Endothelial cell of umbilical vein (primary cell): ENCODE measurements at places on chromosomes 7 and 10. TPM values are rescaled to one million over a fixed set of nuclear protein-coding genes. Genes with fewer than 3 reads are reported as not detected.

The DRGX gene
- total RNA-seq, result not detected in 2 replicates

The PROSER2 gene
- total RNA-seq, result 22.6 and 23.5 TPM in 2 replicates

The LMOD2 gene
- not detected in 2 replicates for total RNA-seq

The NPSR1 gene
- not detected in 2 replicates for total RNA-seq

The CALML5 gene
- total RNA-seq, result not detected in 2 replicates

GRCh38 chr7:54278847-54279246, 263.3 kb upstream of the VSTM2A start:
- H3K27me3 ChIP-seq, result no peaks in the 10 kb centered on the region
- H3K4me3 ChIP-seq, result no peak overlapping the region
- H3K36me3 ChIP-seq, result no peaks in the 10 kb centered on the region
- no peak overlapping the region for H3K27ac ChIP-seq
- no peaks in the 10 kb centered on the region for H3K4me1 ChIP-seq
- no peak for DNase-seq

GRCh38 chr10:14262836-14263425, 67.8 kb downstream of the FRMD4A start:
- peaks cover 9% of the 10 kb centered on the region for H3K27me3 ChIP-seq
- H3K4me1 ChIP-seq, result no peaks in the 10 kb centered on the region
- no peak overlapping the region for H3K27ac ChIP-seq
- H3K4me3 ChIP-seq, result no peak overlapping the region
- no peaks in the 10 kb centered on the region for H3K36me3 ChIP-seq

DNA sequence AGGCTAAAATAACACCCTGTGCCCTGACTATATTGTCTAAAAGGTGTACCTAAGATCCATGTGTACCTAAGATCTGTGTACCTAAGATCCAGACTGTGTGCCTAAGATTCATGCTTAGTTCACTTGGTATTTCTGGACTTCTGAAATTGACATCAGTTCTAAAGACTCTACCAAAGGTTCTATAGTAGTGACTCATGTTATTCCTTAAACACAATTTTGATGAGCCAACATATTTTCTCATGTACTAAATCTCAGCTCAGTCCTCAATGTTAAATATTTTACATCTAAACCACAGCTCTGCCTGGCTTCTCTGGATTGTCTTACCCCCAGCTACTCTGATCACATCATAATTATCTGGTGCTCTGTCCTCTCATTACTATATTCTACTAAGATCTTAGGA, 802.3 kb upstream of the SORCS1 start:
- H3K4me1 ChIP-seq, result no peaks in the 10 kb centered on the region
- H3K27me3 ChIP-seq, result no peaks in the 10 kb centered on the region
- no peak for DNase-seq
- no peaks in the 10 kb centered on the region for H3K36me3 ChIP-seq
- H3K4me3 ChIP-seq, result no peak overlapping the region

DNA sequence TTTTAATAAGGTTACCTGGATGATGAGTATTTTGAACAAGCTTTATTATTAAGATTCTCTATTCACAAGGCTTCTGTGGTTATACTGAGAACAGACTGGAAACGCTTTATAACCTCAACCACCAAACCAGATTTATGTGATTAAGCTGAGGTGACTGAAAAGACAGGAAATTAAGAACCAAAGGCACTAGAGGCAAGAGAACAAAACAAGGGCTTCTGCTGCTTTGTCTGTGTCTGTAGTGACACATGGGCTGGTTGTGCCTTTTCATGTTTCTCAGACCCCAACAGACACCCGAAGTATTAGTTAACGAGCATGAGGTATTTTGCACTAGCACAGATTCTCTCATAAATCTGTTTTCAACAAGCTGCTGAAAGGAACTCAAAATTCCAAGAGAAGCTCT, 64.4 kb downstream of the RAPGEF5 start:
- peaks cover 5% of the 10 kb centered on the region for H3K4me1 ChIP-seq
- no peak overlapping the region for H3K4me3 ChIP-seq
- no peaks in the 10 kb centered on the region for H3K27me3 ChIP-seq
- no peaks in the 10 kb centered on the region for H3K36me3 ChIP-seq
- DNase-seq, result no peak
- H3K27ac ChIP-seq, result no peak overlapping the region

GRCh38 chr10:31090894-31091607, 59.4 kb upstream of the ZNF438 start:
- no peak for DNase-seq
- H3K27me3 ChIP-seq, result no peaks in the 10 kb centered on the region
- H3K27ac ChIP-seq, result no peak overlapping the region
- no peak overlapping the region for H3K4me3 ChIP-seq

- H3K4me3 ChIP-seq, result no peak overlapping the region
- DNase-seq, result no peak
- H3K27me3 ChIP-seq, result no peaks in the 10 kb centered on the region
- H3K27ac ChIP-seq, result no peak overlapping the region
- H3K4me1 ChIP-seq, result no peaks in the 10 kb centered on the region
Observed at GRCh38 chr7:135833642-135834041, 85.0 kb upstream of the FAM180A start.

DNA sequence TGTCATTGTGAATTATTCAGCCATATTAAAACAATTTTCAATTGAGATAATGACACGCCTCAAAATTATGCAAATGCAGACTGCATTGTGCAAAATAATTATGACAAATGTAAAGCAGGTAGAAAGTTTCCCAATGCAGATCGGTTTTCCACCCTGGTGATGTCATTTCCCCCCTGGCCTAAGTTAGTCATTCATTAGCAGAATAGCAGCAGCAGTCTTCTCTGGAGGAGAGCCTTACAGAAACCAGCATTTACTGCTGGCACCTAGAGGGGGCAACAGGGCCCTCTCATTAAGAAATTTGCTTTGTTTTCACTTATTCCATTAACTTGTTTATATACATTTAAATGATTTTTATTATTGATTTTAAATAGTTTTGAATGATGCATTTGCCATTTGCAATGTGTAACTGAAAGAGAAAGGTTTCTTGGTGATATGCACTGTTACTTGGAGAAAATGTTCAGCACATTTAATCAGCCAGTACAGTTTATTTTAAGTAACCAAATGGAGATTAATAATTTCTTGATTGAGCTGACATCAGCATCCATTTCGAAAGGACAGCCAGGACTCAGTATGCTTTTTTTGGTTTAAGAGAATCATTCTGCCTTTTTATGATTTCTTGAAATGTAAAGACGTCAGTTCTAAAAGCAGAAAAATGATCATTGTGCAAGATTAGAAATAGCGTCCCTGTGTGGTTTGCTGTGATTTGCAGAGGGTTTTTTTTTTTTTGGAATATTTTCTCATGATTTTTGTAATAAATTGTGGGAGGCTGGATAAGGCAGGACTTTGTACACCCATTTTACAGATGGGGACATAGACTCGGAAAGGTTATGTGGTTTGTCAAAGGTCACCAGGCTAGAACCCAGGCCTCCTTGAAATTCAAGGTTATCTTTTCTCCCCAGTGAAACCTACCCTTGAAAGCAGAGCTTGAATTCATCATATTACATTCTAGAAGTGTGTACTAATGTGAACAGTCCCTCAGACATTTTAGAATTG, 3.5 kb downstream of the ARID5B start:
- DNase-seq, result peak; percentile 79
- peak overlapping the region; percentile 59 for H3K27ac ChIP-seq
- no peaks in the 10 kb centered on the region for H3K36me3 ChIP-seq
- peak overlapping the region; percentile 2 for H3K4me3 ChIP-seq
- no peaks in the 10 kb centered on the region for H3K27me3 ChIP-seq
- H3K4me1 ChIP-seq, result peaks cover 18% of the 10 kb centered on the region

DNA sequence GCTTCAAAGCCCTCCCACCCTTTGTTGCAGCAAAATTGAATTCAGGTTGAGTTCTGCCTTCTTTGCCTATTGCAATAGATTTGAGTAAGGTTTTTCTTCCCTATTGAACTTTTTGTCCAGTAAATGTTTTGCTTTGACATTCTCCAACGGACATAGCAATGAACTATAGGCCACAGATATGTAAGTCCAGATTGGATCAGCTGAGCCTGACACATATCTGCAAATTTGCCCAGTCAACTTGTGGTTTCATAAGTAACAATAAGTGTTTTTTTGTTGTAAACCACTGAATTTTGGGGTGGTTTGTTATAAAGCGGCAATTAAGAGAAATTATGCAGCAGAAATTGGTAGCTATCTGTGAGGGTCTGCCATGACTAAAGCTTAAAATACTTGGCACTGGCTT, 332.1 kb upstream of the SORCS1 start:
- no peaks in the 10 kb centered on the region for H3K27me3 ChIP-seq
- H3K4me1 ChIP-seq, result no peaks in the 10 kb centered on the region
- no peaks in the 10 kb centered on the region for H3K36me3 ChIP-seq
- H3K27ac ChIP-seq, result no peak overlapping the region
- no peak for DNase-seq

DNA sequence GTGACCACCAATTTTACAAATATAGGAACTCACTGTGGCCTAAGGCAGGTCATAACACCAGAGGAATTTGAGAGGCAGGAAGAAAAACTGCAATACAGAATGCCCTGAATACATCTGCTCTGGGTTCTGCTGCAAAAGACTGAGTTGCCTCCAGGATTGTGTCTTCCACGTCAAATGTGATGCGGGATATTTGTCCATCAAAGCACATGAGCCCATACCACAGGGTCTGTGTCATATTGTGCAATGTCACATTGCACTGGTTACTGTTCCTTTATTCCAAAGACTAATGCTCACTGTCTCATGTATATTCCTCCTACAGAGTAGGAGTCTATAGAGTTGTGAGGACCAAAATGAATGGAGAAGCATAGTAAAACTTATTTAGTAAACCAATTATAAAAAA, 58.6 kb upstream of the ABCB4 start:
- no peaks in the 10 kb centered on the region for H3K36me3 ChIP-seq
- no peak overlapping the region for H3K4me3 ChIP-seq
- peaks cover 2% of the 10 kb centered on the region for H3K27me3 ChIP-seq
- no peak overlapping the region for H3K27ac ChIP-seq
- no peaks in the 10 kb centered on the region for H3K4me1 ChIP-seq

DNA sequence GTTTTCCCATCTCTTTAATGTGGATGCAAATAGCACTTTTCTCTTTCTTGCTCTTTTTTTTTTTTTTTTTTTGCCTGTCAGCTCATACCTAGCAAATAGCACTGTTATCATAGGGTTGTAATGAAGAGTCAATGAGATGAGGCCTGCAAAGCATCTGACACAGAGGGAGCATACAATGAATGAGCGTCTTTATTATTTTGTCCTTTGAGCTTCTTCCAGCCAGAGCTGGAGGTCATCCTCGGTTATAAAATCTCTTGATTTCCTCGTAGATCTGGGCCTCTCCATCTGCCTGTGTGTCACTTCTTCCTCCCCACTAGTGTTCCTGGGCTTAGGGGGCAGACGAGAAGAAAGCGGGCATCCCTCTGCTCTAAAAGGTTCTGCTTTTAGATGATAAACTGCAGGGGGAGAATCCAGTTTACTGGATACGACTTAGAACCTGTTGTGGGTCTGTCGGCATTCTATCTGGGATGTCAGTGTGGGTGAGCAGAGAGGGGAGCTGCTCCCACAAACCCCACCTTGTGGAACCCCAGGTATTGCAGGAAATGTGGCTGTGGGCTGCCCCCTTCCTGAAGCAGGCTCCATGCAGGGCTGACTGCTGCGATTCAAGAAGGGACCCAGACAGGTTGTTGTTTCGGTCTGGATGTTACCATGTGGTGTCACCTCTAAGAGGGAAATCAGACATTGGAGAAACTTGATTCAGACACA, 135.8 kb upstream of the GPR26 start:
- DNase-seq, result no peak
- no peak overlapping the region for H3K27ac ChIP-seq
- no peaks in the 10 kb centered on the region for H3K27me3 ChIP-seq
- no peak overlapping the region for H3K4me3 ChIP-seq
- no peaks in the 10 kb centered on the region for H3K36me3 ChIP-seq
